Activated gamma-delta T cell (primary cell): ENCODE measurements at places on chromosomes 3 and 15.

DNA sequence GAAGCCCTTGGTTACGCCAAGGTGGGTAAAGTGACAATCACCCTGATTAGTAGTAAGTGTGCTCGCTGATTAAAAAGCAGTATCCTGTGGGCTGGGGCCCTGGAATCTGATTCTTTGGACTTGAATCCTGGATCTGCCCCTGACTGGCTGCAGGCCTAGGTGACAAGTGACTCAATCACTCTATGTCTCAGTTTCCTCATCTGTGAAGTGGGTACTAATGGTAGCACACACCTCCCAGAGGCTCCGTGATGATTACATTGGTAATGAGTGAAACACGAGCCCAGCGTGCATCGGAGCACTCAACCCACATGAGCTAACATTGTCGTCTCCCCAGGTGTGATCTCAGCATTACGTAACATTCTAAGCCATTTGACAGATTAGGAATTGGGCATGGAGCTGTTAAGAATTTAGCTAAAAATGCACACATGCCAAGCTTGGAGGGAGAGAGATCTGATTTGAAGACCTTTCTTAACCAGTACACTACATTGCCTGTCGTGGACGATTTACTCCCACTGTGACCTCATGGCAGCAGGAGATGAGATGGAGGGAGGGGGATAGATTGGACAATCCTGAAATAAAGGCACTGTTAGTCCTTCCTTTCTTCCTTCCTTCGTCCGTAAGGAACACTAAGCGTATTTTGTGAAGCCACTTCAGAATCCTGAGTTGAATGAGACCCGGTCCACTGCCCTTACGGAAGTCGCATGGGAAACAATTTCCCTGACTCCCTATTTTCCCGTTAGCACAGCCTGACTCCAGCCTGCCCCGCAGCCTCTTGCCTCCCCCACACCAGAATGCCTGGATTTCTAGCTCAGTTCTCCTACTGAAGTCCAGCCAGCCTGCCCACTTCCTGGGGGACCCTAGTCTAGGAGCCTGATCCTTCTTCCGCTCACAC is 32.1 kb downstream of the MGLL start:
- DNase-seq, result no peak

DNA sequence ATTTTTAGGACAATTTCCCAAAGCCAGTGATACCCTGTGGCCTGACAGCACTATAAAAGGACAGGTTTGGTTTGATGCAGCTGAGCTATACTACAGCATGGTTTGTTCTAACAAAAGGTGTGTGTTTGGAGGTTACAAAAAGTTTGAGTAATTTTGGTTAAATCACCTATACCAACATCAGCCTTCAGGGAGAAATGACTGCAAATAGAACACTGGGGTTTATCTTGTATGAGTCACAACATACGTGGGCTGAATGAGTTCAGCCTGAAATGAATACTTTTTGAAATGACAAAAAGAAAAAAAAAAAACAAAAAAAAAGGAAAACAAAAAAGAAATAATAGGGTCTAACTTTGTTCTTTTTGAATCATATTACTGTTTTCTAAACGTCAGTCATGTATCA is 345.7 kb downstream of the CNTN3 start:
- DNase-seq, result no peak

- no peak for DNase-seq
Observed at GRCh38 chr3:192848371-192849233, 69.1 kb downstream of the MB21D2 start.

GRCh38 chr3:46714728-46715506 is 2.8 kb downstream of the PRSS50 start:
- DNase-seq, result no peak

DNA sequence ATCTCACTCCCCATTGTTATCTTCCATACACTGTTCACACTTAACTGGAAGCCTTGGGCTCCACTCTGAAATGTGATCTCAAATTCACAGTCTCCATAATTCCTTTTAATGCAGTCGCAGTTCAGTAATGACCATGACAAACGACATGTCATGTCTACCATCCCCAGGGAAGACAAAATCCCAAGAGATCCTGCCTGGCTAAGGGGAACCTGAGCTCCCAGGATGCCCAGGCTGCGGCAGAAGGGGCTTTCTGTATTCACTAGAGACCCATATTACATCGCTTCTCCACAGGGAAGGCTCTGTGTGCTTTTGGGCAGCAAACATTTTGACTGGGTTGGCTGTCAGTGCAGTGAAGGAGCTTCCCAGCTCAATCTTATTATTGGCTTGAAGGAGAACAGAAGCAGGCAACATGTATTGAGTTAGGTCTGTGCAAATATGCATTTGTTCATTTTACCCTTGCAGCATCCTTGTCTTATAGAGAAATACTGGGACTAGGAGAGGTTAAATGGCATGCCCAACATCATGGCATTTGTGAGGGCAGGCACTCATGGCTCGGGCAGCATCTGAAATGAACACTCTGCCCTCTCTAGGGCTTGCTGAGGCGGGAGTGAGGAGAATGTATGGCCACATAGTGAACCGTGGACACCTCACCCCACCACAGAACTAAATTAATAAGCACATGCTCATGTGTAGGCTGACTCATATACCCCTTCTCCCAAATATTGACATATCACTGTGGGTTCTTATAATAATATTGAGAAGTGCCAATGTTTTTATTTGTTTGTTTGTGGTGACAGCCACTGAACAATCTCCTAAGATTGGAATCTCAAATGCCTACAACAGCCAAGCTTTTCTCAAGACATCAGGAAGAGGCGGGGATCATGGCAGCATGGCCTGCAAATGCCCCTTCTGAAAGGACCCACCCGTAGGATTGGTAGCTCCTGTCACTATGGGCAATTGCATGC is 141.6 kb upstream of the FOXB1 start:
- DNase-seq, result no peak

GRCh38 chr3:97421565-97421964 is 343.0 kb upstream of the ARL6 start:
- no peak for DNase-seq

DNA sequence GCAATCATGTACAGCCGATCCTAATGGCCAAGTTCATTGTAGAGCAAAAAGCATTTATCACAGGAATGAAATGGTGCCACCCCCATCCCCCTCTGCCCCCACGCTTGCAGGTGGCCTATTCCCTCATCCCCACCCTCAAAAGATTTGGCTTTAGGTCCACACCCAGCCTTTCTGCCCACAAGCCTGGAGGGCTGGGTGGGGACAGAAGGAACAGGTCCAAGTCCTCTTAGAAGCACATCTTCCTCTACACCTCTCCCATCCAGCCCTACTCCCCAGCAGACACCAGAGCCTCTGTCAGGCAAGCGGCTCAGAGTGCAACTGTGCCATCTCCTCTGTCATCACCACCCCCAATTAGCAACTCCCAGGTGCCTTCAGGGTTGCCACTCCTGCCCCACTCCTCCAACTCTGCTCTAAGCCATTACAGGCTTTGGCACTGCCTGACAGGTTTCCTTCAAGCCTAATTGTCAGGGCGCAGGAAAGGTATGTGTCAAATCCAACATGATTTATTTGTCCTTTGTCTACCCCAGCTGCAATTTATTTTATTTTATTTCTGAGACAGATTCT is 49.4 kb downstream of the DAPK2 start:
- DNase-seq, result no peak

DNA sequence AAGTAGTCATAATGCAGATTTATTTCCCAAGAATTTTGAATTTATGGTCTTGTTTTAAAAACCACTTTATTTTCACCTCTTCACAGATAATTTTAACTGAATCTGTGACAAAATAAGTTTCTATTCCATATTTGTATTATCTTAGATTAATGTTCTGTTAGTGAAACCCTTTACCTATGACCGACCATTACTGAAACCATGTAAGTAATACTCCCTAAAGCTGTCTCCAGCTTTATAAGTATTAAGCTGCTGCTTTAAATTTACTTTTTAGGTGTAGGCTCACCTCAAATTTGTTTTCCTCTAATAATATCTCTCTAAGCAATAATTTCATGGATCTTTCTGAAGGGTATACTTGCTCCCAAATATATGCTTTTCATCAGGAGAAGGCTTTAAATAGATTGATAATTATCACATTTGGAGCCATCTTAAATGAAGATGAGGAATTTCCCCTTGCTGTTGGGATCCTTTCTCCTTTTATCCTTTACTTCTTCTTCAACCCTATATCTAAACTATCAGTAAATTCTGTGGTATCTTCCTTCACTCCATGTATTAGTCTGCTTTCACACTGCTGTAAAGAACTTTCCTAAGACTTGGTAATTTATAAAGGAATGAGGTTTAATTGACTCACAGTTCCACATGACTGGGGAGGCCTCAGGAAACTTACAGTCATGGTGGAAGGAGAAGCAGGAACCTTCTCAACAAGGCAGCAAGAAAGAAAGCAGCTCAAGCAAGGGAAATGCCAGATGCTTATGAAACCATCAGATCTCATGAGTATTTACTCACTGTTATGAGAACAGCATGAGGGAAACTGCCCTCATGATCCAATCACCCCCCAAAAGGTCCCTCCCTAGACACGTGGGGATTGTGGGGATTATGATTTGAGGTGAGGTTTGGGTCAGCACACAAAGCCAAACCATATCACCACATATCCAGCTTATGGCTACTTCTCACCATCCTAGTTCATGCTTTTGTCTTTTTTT is 92.3 kb upstream of the P2RY1 start:
- no peak for DNase-seq

DNA sequence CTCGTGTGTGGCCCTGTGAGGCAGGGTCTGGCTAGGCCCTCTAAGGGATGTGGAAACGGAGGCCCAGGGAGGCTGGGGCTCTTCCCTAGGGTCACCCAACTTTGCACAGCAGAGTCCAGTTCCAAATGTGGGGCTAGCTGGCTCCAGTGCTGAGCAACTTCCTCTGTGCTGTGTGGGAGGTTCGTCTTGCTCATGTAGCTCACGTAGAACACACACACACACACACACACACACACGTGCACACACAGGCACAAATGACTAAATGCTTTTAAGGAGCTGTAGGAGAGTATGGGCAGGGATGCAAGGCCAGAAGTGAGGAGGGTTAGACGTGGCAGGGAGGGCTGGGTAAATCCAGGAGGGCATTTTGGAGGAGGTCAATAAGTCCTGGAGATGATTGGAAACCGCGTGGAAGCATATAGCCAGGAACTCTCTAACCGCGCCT is 213.8 kb downstream of the RPLP1 start:
- no peak for DNase-seq

DNA sequence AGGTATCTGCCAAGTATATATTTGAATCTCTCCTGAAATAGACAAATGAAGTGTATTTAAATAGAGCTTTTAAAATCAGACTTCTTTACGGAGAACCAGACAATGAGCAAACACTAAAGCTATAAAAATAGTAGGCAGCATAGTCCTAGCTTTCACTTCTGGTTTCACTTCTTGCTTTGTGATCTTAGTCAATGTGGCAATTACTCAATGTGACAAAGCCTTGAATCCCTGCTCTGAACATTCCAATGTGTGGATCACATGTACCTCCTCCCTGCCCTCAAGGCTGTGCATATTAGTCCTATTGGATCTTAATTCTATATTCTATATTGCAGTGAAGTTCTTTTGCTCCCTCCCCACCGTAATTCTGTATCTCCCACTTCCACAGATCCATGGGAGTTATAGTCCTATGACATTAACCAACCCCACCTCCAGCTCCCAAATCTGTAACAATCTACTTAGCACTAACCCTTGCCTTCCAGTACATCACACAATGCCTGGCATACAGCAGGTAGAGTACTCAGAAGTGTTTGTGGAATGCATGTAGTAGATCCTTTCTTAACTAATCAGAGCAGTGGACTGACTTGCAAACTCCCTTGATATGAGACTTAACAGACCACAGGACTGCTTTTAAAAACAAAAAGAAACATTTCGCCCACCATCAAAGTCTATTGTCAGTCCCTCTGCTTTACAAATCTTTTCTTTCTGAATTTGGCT is 24.3 kb upstream of the CP start:
- DNase-seq, result no peak

DNA sequence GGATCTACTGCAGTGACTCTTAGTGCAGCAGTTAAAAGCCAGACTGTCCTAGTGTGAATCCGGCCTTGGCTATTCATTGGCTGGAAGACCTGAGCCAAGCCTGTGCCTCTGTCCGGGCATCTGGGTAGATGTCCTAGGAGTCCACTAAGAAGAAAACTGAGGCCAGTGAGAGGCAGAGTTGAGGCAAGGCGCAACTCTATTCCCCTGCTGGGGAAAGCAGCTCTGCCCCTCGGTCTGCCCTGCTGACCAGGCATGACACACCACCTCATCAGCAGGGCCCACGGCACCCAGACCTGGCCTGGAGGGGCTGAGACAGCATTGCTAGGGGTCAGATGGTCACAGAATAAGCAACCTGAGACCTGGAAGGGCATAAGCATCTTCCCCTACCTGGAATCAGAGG is 46.7 kb upstream of the ABHD2 start:
- no peak for DNase-seq

GRCh38 chr3:51622868-51623267 is 48.2 kb upstream of the TEX264 start:
- DNase-seq, result no peak

- no peak for DNase-seq
Observed at GRCh38 chr15:90588427-90588826, 58.7 kb downstream of the CRTC3 start.

DNA sequence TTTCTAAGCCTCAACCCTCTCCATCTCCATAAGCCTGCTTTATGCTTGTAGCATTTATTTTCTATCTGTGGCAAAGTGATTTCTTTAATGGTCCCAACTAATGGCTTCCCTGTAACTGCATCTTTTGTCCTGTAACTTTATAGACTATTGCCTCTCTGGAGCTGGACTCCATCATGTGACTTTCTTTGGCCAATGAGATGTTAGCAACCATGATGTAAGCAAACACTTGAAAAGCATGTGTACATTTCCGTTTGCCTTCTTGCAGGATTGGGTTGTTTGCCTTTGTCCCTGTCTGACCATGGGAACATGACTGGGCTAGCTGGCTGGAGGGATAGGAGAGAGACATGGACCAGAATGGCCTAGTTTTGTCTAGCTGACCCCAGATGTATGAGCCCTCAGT is 106.0 kb upstream of the LRIG1 start:
- no peak for DNase-seq

- DNase-seq, result no peak
Observed at GRCh38 chr3:18077128-18077840, 334.9 kb upstream of the TBC1D5 start.

DNA sequence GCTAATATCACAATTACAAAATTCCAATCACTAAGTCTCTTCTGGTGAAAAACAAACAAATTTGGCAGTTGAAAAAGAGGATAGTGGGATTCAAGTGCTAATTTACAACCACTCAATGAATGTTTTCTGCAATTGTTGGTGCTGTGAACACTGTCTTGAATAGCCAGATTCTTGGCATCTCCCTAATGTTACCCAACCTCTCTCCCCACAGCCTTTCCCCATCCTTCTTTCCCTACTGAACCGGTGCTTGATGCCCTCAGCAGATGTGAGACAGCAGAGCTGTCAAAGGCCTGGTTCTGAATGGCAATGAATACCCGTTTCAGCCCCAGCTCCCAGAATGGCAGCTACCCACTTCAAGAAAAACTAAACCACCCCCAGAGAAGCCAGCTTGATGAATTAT is 22.5 kb upstream of the BHLHE40 start:
- no peak for DNase-seq

DNA sequence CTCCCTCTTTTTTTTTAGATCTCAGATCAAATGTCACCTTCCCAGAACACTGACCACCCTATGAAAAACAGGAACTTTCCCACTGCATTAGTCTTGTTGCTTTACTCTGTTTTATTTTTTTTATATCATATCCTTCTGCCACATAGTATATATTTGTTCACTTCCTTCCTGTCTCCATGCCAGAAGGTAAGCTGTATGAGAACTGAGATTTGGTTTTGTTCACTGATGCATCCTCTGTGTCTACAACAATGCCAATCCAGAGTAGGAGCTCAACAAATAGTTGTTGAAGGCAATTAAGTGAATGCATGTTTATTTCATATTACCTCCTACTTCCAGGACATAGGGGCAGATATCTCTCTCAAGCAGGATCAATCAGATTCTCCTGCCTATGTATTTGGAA is 114.4 kb downstream of the TPRG1 start:
- no peak for DNase-seq
